ENCODE measurements at places on chromosomes 3 and 15.

- DNase-seq = peak; percentile 7
These were observed 656.3 kb downstream of the RBMS3 start for GRCh38 chr3:29937185-29937584.

GRCh38 chr15:99051308-99051707 is 43.7 kb upstream of the PGPEP1L start:
- DNase-seq = no peak

GRCh38 chr3:74353039-74353438 is 261.4 kb downstream of the CNTN3 start:
- no peak for DNase-seq

DNA sequence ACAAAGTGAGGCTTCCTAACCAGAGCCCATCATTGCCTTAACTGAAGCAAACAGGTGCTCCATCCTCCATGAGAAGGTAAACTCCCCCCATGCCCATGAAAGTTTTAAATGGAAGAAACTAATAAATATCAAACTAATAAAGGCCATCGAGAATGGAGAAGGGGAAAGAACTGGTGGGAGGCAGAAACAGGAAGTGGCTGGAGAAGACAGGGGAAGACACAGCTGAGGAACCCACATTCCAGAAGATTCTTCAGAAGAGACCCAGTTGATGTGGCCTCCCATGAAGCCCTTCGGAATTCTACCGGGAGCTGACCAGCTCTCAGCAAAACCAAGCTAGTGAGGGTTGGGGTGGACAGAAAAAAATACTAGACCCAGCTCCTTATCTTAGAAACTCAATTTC is 41.6 kb downstream of the SH3BP5 start:
- DNase-seq = no peak

- DNase-seq = no peak
These were observed 6.7 kb upstream of the PSTPIP1 start for GRCh38 chr15:76987896-76988860.

GRCh38 chr15:92899948-92900730 is at the start of gene CHD2:
Gene CHD2 (plus strand): TSS chr15:92900324. CDS start chr15:92901238, 914 bp downstream.
- no peak for DNase-seq

GRCh38 chr3:130825762-130826299 is 68.1 kb upstream of the ATP2C1 start:
- no peak for DNase-seq

GRCh38 chr3:34072297-34072696 is 273.9 kb downstream of the PDCD6IP start:
- DNase-seq = no peak

DNA sequence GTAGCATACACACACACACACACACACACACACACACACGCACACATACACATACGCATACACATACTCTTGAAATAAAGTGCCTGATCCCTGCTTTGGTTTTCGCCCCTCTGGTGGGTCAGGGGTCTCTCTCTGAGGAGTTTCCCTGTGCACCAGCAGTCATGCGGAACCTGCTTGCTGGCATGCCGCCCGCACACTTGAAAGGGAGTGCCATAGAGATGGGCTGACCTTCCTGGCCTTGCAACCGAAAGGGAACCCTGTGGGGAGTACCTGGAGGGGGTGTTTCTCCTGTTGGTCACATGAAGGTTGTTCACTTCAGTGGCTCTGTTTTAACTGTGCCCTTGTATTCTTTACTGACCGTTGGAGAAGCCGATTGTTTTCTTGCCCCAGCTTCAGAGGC is 752.3 kb downstream of the NR2F2 start:
- DNase-seq = no peak

GRCh38 chr15:56232058-56232457 is 11.6 kb downstream of the RFX7 start:
- DNase-seq = no peak

GRCh38 chr3:123054109-123054778 is 12.6 kb upstream of the PDIA5 start:
- no peak for DNase-seq

DNA sequence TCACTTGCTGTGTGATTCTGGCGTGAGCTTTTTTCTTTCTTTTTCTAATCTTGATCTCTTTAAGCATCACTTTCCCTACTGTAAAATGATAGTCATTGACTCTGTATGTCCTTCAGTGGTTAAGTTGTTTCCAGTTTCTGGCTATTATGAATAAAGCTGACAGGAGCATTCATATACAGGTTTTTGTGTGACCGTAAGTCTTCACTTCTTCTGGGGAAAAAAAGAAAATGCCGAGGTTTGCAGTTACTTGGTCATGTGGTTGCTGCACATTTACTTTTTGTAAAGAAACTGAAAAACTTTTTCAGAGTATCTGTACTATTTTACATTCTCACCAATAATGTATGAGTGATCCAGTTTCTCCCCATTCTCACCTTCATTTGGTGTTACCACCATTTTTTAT is 247.4 kb upstream of the RBMS3 start:
- DNase-seq = no peak

- no peak for DNase-seq
These were observed 39.4 kb downstream of the AMOTL2 start for GRCh38 chr3:134334901-134335280.

GRCh38 chr3:80750637-80751036 is 982.8 kb upstream of the ROBO1 start:
- DNase-seq = no peak

GRCh38 chr3:132245552-132246142 is 71.6 kb upstream of the ACP3 start:
- DNase-seq = no peak

GRCh38 chr3:5020242-5020722 is 41.0 kb downstream of the BHLHE40 start:
- no peak for DNase-seq

DNA sequence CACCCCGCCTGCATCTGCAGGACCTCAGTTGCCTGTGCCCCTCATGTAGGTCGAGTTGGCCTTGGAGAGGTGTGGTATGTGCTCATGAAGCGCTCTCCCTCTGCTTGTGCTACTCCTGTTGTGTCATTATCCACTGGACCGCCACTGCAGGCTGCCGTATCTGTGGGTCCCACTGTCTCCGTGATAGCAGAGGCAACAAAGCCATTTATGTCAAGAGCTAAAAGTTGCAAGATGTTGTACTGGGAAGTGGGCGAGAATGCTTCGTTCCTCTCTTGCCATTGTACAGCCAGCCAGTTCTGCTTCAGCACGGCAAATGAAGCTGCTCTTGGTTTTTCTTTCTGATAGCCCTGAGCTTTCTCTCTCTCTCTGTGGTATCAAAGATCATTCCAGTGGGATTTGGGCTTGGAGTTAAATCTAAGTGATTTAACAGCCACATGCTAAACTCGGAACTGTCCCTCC is 89.0 kb downstream of the TMEM212 start:
- DNase-seq = no peak

DNA sequence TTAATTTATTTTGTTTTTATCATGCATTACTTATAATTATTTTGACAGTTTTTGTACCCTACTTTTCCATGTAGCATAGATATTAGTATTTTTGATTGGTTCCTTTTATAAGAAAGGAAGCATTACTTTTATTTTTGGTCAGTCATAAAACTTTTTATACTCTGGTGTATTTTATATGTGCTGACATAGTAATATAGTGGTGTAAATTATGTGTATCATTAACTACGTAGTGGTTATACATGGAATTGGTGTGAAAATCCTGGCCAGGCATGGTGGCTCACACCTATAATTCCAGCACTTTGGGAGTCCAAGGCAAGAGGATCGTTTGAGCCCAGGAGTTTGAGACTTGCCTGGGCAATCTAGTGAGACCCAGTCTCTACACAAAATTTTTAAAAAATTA is 18.8 kb upstream of the NIPA2 start:
- DNase-seq = no peak

GRCh38 chr15:90756916-90757315 is 39.8 kb downstream of the BLM start:
- DNase-seq = no peak

DNA sequence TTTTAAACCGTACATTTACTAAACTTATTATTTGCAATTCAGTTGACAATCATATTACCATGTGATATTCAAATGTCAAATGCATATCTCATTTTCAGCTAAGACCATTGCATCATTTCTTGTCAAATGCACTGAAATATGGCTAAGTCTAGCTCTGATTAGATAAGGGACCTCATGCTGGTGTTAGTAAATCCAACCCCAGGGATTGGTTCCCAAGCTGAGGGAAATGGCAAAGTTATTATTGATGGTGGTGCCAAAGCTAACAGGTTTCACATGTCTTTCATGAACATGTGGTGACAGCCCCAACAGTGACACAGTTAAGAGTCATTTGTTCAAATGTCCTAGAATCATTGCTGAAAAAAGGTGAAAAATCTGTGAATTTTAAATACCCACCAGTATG is 641.1 kb downstream of the MECOM start:
- no peak for DNase-seq

DNA sequence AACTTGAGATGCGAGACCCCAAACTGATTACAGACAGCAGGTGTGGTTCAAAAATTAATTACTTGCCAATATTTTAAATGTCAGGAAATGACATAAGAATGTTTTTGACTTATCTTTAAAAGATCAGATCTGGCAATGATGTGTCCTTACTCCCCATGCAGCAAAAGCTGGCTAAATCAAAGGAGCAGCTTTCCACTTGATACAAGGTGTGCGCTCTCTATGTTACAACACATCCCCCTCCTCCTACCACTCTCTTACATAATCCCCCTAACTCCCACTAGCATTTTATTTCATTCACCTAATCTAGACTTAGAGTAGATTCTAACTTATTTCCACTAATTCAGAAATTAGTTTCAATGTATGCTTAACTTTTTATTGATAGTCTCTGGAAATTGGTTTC is 609.0 kb downstream of the GRM7 start:
- no peak for DNase-seq

GRCh38 chr15:35437157-35437556 is 108.8 kb downstream of the DPH6 start:
- DNase-seq = no peak

- DNase-seq = peak; percentile 84
These were observed 45.0 kb downstream of the CCR1 start for GRCh38 chr3:46162975-46163555.

- no peak for DNase-seq
These were observed 94.4 kb downstream of the DNASE1L3 start for GRCh38 chr3:58116161-58116955.
